ENCODE measurements at places on chromosomes 5 and 9.

- DNase-seq: peak; percentile 36
These were observed 3.0 kb upstream of the HNRNPAB start for GRCh38 chr5:178201221-178201926.

DNA sequence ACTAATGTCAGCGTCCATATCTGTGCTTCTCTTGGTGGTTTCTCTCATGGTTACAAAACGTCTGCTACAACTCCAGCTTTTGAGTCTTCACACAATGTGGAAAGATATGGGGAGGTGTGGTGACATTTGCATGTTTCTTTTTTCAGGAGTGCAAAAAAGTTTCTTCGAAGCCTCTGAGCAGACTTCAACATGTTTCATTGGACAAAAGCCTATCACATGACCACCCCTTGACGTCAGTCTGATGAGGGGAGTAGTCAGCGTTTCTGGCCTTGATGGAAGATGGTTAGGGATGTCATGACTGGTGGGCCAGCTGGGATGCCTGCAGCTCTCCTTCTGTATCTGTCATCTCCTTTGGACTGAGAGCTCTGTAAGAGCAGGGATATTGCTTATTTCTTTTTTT lies 61.4 kb downstream of the PTPDC1 start:
- no peak for DNase-seq

- DNase-seq: peak; percentile 94
These were observed at the start of gene TAF7 for GRCh38 chr5:141320225-141321169. Gene TAF7, minus strand, starts transcription at chr5:141320784. Its CDS starts 740 bp downstream, at chr5:141320044.

DNA sequence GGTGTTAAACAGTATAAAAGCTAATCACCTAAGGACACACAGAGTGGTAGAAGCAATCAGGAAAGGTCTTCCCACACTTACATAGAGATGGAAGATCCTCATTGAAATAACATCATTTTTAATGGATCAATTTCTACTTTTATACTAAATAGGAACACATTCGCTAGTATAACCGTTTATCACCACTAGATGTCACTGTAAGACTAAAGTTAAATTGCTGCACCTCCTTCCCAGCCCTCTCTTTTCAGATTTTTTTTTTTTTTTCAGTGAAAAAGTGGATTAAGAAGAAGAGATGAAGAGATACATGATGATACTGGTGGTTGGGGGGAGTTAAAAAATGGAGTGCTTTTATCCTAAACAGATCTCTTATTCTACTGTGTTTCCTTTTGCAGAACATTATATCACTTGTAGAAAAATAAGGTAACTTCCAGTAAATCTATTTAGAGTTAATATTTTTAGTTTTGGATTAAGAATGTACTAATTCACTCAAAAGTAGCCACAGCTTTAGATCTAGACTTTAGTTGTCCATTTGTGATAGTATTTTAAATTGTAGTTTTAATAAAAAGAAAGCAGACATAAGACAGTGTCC lies 116.9 kb upstream of the ARRDC3 start:
- DNase-seq: no peak

GRCh38 chr5:93145767-93146166 lies 435.3 kb downstream of the NR2F1-AS1 start:
- no peak for DNase-seq

- no peak for DNase-seq
These were observed 132.8 kb upstream of the DPYSL3 start for GRCh38 chr5:147642666-147643065.

GRCh38 chr5:33317271-33317670 lies 123.5 kb upstream of the TARS1 start:
- DNase-seq: no peak

DNA sequence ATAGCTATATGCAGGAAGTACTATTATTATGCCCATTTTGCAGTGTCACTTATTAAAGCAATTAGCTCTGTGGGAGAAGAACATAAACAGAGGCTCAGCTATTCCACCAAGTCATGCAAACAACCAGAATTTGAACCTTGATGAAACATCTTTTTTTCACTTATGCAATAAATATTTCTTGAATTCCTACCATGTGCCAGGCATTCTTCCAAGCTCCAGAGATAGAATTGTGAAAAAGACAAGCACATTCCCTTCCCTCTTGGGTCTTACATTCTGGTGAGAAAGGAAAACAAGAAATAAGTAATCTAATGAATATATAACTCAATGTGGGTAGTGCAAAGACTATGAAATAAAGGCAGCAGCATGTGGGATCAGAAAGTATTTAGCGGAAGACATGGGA lies 32.1 kb upstream of the ADRB2 start:
- no peak for DNase-seq

GRCh38 chr9:419571-420171 lies 205.0 kb downstream of the DOCK8 start:
- DNase-seq: no peak

DNA sequence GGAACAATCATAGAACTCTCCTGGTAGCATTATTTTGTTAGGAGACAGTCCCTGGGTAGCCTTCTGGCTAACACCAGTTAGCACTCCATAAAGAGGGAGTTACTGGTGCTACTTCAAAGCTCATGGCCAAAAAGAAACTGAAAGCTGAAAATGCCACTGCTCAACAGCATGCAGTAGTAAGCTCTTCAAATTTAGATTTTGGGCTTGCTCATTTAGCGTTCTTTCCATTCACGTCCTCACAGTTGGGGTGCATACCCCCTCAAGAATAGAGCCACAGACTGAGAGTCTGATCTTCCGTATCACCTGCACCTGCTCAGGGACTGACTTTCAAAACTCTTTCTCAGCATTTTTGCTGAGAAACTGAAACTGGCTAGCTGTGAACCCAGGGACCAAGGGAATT lies 24.7 kb downstream of the NTRK2 start:
- DNase-seq: no peak

DNA sequence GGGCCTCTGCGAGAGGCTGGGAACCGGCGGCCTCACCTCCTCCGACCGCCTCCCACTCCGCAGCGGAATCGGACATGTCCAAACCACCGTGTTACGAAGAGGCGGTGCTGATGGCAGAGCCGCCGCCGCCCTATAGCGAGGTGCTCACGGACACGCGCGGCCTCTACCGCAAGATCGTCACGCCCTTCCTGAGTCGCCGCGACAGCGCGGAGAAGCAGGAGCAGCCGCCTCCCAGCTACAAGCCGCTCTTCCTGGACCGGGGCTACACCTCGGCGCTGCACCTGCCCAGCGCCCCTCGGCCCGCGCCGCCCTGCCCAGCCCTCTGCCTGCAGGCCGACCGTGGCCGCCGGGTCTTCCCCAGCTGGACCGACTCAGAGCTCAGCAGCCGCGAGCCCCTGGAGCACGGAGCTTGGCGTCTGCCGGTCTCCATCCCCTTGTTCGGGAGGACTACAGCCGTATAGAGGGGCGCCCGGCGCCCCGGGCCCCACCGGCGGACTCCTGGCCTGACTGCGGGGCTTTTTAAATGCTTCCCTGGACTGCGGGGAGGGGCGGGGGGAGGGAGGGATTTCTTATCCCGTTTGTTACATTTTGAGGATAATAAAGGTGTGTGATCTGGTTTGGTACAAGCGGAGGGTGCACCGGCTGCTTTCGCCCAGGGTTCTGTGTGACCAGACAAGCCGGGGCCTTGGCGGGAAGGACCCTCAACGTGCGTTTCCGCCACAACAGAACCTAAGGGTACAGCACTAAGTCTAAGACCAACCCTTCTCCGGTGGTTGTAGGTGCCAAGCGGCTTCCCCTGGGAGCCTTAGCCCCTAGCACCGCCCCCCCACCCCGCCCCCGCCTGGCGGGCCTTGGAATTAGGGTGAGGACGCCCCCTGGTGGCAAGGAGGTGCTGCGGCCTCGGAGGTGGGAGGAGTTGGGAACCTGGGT lies 9.3 kb downstream of the PRR7 start:
- DNase-seq: peak; percentile 99

GRCh38 chr5:129361441-129362025 lies 98.6 kb upstream of the ADAMTS19 start:
- no peak for DNase-seq

DNA sequence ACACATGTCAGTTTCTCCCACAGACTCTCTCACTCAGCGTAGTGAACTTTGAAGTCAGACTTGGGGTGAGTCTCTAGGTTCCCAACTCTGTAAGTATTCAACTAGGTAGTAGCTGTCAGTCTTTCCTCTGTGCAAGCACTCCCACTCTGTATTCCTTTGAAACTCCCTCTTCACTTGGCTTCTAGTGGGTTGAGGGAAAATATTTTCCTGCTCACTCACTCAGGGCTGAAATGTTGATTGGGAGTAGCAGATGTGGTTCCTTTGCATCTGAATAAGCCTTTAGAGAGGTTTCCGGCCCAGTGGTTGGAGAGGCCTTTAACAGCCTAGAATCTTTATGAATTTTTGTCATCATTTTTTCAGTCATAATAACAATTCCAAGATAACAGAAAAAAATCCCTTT lies 18.1 kb upstream of the ARRDC3 start:
- no peak for DNase-seq

DNA sequence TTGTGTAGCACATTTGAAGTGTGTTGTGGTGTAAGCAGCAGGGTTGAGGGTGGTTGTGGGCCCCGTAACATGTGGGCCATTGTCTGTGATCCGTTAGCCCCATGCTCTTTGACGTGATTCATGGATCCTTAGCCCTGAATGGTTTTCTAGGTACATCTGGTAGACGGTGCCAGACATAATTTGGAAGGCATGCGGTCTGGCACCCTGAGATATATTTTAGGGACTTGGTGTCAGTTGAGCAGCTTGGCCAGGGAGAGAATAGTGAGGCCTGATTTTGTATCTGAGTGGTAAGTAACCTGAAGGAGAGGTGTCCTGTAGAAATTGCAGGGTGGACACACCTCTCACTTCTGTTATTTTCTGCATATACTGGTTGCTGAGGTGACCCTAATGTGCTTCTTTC lies 10.9 kb downstream of the SH3GL2 start:
- DNase-seq: no peak

- no peak for DNase-seq
These were observed 8.0 kb downstream of the VDAC1 start for GRCh38 chr5:133996683-133997252.

- no peak for DNase-seq
These were observed 76.0 kb downstream of the ERBIN start for GRCh38 chr5:66002415-66002814.

DNA sequence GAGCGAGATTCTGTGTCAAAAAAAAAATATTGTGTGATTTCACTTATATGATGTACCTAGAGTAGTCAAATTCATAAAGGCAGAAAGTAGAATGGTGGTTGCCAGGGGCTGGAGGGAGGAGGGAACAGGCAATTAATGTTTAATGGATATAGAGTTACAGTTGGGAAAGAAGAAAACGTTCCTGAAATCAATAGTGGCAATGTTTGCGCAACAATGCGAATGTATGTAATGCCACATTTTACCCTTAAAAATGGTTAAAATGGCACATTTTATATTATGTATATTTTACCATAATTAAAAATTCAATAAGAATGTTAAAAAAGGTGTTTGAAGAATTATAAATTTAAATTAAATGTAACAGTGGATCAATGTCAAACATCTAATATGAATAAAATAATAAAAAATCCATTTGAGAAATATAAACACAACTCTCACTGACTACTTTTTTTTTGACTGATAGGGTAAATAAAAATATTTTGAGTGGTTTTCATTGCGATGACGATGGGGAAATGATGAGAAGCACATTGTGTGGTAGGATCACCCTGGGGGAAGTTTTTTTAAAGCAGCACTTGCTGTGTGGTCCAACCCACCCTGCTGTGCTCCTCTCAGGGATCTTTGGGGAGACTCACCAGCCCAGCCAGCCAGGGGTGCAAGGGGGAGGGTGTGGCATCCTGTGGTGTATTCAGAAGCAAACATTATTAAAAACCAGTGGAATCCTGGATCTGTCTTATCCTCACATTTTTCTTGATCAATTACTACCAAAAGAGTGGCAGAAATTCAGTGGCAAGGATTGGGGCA lies 4.3 kb downstream of the FYB1 start:
- no peak for DNase-seq

Data from activated CD8-positive, alpha-beta memory T cell treated with anti-CD3 and anti-CD28 coated beads, Interleukin-2, amount 50 U/mL, for 48 hours (primary cell).